AG08395 (cell line): ENCODE measurements at places on chromosomes 13 and 19.

DNA sequence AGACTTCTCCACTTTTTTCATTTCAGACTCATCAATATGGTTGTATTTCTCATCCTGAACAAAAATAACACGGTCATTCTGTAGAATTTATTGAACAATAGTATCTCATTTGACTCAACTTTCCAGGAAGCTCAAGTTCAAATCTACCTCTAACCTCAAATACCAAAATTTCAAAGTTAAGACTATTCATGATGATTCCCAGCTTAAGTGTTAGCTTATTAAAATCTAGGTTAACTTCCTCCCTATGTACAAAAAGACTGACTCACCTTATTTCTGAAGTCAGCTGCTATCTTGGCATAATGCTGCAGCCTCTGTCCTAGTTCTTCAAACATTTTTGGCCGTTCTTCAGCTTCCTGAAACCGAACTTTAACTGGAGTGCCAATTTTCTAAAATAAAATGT, 23.2 kb downstream of the HSPH1 start:
- no peak for DNase-seq

DNA sequence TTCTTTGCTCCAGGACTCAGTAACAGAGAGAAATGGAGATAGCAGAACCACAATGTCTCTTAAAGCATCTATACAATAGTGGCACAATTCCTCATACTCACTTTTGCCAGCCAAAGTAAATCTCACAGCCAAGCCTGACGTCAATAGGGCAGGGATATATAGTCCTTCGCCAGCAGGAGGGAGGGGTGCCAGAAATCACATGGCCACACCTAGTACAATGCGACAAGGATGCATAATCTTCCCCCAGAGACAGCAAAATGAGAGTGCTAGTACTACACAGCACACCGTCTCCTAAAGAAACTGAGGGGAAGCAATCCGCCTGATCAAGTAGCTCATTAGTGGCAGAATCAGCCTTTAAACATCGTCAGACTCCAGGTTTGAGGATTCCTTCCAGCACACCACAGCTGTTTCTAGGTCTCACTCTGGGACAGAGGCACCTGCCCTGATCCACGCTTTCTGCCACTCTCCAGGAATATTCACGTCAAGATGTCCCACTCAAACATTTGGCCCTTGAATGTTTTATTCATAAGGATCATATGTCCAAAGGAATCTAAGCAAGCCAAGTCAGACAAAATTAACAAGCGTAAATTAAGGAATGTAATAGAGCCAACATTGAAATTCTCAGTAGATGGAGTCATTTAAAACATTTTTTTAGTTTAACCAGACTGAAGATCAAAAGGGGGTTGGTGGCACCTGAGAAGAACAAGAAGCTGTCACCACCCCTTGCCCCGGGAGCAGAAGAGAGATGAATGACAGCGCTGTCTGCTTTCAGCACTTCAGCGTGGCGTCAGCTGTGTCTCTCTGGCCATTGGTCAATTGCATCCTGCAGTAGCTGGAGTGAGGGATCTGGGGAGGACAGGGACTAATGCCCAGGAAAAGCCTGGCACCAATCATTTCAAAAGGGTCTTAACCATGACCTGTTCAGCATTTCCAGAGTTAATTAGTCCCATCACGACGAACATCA, 63.5 kb upstream of the SERP2 start:
- DNase-seq: no peak

GRCh38 chr13:20093951-20094350, 66.9 kb downstream of the GJA3 start:
- no peak for DNase-seq

DNA sequence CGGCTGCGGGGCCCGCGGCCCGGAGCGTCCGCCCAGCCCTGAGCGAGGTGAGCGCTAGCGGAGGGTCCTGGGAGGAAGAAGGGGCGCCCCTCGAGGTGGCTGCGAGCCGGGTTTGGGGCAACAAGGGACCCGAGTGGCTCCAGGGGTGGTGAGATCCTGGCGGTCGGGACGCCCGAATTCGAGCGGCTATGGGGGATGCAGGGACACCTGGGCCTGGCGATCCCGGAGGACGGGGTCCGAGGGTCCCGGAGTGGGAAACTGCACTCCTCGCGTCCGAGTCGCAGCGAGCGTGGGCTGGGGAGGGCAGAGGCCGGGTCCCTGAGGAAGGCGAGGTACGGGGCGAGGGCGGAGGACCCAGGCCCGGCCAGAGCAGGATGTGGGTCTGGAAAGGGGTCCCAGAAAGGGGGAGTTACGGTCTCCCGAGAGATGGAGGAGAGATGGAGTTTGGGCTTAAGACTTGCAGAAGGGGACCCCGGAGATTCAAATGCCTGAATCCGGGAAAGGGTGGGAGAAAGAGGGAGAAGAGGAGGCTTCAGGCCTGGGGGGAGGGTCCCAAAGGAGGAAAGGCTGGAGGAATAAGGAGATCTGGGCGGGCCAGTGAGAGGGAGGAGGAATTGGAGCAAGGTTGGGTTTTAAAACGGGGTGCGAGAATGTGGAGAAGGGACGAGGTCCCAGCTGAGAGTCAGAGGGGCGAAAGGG, 542 bp downstream of the CACNG7 start:
- no peak for DNase-seq

GRCh38 chr19:13005861-13006370, 10.6 kb downstream of the NFIX start:
- no peak for DNase-seq

DNA sequence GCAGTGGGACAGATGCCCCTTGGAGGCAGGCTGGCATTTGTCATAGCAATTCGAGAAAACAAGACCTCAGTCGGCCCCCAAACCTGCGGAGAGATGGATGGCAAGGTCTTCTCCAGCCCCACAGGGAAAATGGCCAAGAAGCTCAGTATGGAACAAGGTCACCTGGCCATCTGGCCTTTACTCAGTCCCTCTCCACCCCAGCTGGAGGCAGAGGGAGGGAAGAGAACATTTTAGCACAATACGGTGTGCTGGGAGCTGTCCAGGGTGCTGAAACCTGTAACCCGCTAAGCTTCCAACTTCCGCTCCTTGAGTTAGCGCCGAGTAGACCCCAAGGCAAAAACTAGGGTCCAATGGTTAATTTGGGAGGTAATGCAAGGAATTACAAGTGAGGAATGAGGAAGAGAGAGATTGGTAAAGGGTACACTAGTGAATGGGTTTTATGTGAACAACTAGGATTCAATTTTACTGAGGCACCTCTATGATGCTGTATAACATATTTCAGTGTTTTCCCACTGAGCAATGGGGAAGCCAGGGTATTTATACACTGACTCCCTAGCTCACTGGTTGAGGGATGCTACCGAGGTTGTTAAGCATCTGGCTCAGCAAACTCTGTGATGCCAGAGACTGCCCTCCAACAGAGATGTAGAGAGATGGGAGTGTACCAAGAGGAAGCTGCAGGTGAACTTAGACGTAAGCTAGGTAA, 64.3 kb downstream of the CACNA1A start:
- peak; percentile 66 for DNase-seq

DNA sequence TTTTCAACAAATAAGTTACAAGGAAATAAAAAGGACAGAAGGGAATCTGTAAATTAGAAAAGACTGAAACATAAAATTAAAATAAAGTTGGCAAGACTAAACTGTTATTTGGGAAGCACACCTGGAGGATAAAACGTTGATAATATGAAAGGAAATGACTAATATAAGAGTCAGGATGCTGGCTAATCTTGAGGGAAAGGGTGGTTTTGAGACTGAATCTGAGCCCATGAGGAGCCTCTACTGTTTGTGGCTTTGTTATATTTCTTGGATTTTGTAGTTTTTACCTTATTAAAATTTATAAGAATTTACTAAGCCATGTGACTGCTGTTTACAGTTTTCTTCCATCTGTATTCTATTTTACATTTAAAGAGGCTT, 718.0 kb upstream of the SPRY2 start:
- no peak for DNase-seq

GRCh38 chr13:22825186-22825585, 355.6 kb upstream of the SGCG start:
- DNase-seq: no peak

DNA sequence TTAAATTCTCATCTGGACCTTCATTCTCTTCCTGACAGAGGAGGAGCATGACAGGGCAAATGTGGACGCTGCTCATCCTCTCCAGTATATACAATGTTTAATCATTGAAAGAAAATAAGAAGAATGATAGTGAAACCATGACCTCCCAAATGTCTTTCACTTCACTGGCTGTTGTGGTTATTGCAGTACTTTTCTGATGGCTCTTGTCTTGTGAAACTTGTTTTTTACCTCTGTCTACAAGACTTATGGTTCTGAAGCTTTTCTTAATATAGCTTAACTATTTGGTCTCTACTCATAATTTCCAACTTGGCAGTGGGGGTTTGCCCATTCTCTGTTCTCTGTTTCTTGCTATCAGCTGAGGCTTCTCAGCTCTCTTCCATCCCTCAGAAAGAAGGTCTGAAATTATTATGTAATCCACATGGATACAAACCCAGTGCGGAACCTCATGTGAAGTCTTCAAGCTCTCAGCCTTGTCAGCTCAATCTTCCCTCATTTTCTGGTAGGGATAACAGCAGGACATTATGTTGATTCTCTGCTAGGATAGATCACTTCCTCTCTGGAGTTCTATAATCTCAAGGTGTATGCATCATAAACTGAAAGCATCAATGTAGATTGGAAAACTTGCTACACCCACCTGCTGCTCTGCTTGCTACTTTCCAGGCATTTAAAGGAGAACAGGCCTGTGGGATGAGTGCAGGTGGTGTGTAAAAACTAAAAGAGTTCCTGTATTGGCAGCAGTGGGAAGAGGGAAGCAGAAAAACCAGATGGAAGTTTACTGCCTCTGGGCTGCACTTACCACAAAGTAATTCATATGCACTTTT, 250.3 kb upstream of the HTR2A start:
- no peak for DNase-seq
